ENCODE measurements at places on chromosomes 4 and X.

DNA sequence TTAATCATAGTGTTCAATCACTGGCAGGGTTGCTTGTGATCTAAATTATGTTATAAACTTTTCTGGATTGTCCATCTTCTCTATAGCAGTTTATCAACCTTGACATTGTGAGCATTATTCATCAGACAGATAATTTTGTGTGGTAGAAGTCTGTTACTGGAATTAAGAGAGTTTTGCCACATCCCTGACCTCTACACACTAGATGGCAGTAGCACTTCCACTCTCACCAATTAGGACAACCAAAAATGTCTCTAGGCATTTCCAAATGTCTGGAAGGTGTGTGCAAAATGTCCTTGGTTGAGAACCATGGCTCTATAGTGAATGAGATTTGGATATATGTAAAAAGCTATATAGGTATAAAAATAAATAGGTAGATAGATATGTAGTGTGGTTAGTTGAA is 324.1 kb upstream of the FAM47C start:
- no peak for DNase-seq

DNA sequence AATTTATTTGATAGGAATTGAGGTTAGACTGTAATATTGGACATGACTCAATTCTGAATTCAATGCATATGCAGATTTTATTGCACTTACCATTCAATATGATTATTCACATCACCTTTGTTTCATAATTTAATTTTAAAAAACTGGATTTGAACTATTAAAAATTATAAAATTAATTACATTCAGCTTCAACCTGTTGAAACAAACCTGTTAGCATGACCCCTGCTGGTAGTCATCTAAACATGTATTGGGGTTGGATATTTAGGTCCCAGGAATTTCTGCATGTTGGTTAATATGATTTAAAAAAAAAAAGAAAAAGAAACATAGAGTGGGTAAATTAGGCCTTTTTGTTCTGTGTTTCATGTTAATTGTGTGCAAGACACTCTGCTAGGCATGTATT is 85.9 kb downstream of the ARSJ start:
- DNase-seq: no peak

DNA sequence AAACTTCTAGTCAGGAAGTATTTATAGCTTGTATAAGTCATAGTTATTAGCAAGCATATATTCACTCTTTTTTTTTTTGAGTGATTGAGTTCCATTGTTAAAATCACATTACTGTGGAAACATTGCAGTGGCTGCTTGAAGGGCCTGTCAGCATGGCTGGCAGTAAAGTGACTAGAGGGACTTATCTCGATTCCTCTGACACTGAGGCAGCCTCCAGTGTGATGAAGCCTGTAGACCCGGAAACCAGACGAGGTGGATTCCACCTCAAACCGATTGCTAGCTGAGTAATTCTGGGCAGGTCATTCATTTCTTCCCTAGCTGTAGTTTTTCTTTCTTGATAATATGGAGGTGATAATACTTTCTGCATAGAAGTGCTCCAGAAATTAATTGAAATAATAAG is 4.7 kb downstream of the FAM149A start:
- no peak for DNase-seq

DNA sequence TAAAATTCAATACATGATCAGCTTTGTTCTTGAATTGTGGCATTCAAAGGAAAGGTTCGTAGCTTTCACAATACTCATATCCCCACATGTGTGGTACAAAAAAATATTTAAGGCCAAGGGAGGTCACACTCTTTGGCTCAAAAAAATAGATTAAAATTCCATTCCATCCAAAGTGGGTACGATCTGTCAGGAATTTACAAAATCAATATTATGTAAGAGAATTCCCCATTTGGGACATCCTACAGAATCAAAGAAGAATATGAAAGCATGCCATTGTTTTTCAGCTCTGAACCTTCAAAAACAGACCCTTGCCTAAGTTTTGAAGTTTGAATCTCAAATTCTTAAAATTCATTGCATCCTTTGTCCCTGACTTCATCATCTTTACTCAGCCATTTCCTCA is 85.8 kb downstream of the MID1 start:
- DNase-seq: no peak

- no peak for DNase-seq
These were observed 739.4 kb upstream of the TENM3 start for GRCh38 chr4:181503687-181504390.

DNA sequence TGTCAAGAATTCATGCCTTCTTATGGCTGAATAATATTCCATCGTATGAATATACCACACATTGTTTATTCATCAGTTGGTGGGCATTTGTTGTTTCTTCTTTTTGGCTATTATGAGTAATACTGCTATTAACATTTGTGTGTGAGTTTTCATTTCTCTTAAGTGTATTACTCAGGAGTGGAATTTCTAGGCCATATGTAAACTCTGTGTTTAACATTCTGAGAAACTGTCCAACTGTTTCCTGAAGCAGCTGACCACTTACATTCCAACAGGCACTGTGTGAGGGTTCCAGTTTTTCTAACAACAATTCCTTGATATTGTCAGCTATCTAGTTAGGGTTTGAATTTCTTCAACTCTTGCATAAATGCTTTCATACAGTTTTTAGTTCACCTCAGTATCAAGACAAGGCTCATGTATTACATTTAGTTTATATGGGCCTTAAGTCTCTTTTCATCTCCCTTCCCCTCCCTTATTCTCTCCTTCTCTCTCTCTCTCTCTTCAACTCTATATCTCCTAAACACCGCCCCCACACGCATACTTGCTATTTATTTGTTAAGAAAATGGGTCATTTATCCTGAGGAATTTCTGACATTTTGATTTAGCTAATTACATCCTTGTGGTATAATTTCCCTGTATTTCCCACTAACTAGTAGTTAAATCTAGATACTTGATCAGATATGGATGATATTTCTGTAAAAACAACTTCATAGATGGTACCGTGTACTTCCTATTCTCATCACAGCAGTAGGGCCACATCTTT is 77.4 kb downstream of the WDR19 start:
- no peak for DNase-seq

DNA sequence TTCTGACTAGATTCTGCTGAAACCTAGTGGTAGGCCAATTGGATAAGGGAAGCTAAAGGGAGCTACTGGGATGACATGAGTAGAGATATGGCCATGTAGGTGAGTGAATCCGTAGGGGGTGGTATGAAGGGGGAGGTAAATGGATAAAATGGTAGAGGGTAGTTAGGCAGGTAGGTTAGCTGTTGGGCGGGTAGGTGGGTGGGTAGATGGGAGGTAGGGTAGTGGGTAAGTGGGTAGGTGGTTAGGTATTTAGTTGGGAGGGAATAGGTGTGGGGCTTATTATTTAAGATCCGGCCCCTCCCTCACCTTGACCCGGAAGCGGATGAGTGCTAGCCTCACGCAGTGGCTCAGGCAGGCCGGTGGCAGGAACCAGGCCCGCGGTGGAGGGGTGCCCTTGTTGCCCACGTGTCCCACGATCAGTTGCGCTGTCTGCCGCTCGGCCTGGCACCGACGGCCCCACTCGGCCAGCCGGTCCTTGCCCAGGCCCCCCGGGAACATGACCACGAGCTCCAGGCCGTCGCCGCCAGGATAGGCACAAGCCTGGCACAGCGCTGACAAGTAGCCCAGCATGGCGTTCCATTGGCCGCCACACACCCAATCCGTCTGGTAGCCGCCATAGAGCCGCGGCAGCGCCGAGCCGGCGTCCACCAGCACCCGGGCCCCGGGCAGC is 725 bp downstream of the FAM120C start:
- DNase-seq: no peak

- DNase-seq: no peak
These were observed 40.7 kb downstream of the TIGD4 start for GRCh38 chr4:152738827-152739226.

DNA sequence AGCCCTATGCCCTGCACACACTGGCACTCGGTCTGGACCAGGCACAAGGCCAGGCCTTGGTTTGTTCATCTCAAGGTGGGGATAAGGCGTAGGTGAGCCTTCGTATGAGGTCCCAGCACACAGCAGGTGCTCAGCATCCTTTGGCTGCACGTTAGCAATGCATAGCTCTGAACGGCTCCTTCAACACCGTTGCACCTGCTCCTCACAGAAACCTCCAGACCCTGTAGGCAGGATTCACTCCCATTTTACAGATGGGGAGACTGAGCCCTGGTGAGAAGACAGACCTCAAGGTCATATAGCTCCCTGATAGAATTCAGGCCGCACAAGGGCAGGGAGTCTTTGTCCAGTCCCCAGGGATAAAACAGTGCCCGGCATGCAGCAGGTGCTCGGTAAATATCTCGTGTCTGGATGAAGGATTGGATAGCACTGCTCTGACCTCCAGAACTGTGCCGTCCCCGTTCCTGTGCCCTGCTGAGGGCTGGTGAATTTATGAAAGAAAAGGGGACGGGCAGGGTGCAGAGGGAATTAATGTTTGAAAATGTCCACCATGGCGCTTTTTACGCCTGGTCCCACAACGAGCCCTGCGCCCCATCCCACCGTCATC is 2.4 kb downstream of the PPP2R2C start:
- DNase-seq: peak; percentile 80

DNA sequence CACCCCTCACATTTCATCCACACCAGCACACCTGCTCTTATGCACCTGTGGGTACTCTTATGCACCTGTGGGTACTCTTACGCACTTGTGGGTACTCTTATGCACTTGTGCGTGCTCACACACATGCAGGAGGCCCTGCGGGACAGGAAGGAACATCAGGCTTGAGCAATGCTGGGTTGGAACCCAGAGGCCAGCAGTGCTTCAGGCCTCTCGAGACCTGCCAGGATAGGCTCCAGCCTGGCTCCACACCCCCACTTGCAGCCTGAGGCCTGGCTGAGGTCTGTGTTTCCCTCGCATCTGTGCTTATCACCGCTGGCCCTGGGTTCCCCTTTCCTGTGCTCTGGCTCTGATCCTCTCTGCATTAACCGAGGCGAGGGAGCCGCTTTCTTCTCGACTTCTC is 34.7 kb downstream of the SORCS2 start:
- DNase-seq: no peak

- no peak for DNase-seq
These were observed 663 bp downstream of the CXorf38 start for GRCh38 chrX:40646489-40647306.

DNA sequence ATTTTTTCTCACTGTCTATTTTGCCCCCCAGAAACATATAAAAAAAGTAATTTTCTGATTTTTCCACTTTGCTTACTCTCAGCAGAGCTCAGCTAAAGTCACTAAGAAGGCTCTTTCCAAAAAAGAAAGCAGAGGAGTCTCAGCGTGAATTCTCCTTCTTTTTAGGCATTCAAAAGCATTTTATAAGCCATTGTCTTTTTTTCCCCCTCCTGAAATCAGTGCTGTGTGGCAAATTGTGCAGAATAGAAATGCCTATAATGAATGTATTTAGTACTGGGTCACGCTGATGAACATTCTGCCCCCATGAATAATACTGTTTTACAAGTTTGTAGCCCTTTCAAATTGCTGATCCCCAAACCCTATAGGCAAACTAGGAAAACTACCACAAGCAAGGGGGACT is 1.6 kb upstream of the PCDH18 start:
- no peak for DNase-seq

- no peak for DNase-seq
These were observed 6.2 kb downstream of the CTBP1 start for GRCh38 chr4:1242506-1243450.

DNA sequence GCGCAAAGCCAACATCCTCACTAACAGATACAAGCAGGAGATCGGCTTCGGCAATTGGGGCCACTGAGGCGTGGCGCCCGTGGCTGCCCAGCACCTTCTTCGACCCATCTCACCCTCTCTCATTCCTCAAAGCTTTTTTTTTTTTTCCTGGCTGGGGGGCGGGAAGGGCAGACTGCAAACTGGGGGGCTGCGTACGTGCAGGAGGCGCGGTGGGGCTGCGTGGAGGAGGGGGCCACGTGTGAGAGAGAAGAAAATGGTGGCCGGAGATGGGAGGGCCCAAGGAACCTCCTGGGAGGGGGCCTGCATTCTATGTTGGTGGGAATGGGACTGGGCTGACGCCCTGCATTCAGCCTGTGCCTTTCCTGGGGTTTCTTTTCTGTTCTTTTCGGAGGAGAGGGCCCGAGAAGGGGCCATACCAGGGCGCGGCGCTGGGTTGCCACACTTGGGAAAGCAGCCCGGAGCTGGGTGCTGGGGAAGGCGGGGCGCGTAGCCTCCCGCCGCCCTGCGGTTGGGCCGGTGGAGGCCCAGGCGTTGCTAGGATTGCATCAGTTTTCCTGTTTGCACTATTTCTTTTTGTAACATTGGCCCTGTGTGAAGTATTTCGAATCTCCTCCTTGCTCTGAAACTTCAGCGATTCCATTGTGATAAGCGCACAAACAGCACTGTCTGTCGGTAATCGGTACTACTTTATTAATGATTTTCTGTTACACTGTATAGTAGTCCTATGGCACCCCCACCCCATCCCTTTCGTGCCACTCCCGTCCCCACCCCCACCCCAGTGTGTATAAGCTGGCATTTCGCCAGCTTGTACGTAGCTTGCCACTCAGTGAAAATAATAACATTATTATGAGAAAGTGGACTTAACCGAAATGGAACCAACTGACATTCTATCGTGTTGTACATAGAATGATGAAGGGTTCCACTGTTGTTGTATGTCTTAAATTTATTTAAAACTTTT is 4.5 kb downstream of the MID1IP1 start:
- no peak for DNase-seq

DNA sequence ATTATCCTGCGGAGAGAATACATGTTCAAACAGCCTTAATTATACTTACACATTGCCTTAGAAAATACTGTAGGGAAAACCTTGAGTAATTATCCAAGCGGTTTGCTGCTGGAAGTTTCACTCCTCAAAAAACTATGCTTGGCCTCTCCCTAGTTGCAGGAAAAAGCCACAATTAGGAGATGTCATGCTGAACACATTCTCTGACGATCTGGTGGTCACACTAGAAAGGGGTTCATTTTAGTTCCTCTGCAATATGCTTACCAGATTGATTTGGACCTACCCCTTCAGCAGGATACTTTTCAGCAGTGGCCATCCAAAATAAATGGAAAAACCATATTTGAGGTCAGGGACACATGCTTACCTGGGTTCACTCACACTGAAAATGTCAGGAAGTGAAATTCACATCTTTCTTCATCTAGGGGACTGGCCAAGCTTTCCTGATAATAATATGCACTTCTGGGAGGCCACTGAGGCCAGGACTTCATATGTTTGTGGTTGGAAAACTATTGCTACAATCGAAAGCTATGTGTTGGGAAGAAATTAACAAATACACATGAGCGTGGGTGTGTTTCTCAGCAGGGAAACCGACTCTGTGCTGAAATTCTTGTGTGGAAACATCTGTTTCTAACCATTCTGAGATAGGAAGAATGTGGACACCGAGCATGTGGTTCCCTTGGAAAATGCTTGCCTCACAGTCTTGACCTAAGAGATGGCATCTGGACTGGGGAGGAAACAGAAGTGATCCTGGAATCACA is 68.8 kb downstream of the ATXN3L start:
- no peak for DNase-seq

GRCh38 chr4:84938316-84938715 is 28.2 kb downstream of the WDFY3 start:
- DNase-seq: no peak

- DNase-seq: no peak
These were observed 2.8 kb downstream of the GK start for GRCh38 chrX:30655991-30656390.
